Stimulated activated memory B cell treated with anti-CD40 and anti-IgM and Interleukin-4, amounts not matched to agents 10 μg/mL and 1 μg/mL and 100 μg/mL, for 72 hours (primary cell): ENCODE measurements at places on chromosomes 13 and 19.
A peak's percentile ranks its signal among the peaks of the same experiment; 100 is the strongest.

- no peak for ATAC-seq
These were observed 488 bp downstream of the RCN3 start for GRCh38 chr19:49528211-49528771.

DNA sequence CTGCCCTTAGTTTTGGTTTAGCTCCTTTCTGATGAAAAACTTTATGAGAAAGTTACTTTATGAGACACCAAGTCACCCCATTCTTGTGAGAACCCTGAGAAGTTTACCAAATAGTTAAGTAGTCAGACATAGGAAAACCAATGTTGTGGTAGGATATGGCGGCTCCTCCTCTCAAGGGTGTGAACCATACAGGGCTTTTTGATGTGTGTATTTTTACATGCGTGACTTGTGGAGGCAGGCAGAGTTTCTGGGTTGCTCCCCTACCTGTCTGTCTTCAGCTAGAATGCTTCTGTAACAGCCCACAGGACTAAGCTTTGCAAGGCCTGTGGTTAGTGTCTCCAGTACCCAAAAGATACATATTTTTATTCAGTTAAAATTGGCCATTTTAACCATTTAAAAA lies 18.3 kb downstream of the UBAC2 start:
- ATAC-seq, result no peak

GRCh38 chr19:41362143-41362847 lies 1.7 kb downstream of the B9D2 start:
- ATAC-seq, result no peak

GRCh38 chr19:48645620-48646000 lies 377 bp downstream of the CA11 start:
- ATAC-seq, result no peak

DNA sequence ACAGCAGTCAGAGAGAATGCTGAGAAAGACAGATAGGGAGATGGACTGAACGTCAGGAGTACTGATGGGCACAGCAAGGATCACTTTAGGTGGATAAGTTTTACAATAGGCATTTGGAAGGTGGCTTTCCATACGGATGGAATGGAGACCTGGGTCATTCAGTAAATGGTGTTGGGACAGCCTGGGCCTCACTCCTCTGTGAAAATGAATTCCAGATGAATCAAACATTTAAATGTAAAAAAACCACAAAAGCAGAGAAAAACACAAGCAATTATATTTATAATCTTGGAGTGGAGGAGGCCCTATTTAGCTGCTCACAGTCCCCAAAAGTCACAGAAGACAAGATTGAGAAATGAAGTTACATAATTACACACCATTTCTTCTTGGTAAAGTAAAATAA lies 4.7 kb downstream of the IL17D start:
- no peak for ATAC-seq

DNA sequence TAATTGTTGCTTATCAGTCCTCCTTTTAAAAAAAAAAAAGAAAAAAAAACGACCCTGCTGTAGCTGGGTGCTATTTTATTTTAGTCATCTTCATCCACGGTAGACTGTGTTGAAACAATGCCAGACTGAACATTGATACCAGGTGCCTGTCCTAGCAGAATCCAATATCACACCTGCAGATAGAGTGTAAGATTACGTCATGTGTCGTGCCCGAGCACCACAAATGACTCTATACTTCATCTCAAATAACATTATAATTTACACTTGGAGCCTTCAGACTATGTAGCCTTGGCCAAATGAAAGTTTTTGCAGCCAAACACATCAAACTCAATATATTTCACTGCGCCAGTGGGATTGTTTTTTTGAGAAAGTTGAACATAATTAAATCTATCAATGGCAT lies 410.6 kb downstream of the FGF9 start:
- no peak for ATAC-seq

DNA sequence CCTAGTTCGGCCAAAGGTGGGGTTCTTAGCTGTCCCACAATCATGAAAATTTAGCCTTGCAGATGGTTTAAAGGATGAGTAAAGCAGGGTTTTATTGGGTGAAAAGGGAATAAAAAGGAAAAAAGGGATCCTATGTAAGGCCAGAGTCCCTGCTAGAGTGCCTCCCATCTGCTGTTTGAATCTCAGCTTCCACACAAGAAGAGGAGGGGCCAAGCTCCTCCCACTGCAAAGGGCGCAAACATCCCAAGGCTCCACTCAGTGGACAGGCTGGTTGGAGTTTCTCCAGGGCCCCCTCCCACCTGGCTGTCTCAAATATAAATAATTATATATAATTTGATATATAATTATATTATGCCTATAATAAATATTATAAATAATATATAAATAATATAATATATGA lies 1272.1 kb upstream of the PCDH20 start:
- no peak for ATAC-seq

DNA sequence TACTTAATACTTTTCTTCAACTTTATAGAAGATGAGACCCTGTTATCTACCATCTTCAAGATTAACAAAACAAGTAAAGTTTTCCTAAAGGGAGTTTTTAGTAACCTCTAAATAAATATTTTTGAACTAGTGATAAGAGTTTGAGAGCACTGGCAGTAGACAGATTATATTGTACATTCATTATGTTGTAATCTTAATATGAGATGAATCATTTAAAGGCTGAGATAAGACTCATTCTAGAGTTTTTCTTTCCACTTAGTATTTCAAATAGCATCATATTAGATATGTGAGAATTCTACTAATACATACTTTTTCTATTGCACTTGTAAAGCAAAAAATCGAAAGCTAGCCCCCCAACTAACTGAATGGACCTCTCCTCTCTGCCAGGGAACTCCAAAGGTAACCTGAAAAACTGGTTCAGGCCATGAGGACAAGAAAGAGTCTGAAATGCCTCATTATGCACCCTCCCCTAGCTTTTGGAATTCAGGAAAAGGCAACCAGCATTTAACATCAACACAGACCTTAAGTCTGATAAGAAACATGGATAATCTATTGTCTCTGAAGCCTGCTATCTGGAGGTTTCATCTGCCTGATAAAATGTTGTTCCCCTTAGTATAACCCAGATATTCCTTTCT lies 875.4 kb upstream of the SLC10A2 start:
- ATAC-seq, result no peak

- ATAC-seq, result no peak
These were observed 28.2 kb upstream of the KPNA3 start for GRCh38 chr13:49820591-49821215.

DNA sequence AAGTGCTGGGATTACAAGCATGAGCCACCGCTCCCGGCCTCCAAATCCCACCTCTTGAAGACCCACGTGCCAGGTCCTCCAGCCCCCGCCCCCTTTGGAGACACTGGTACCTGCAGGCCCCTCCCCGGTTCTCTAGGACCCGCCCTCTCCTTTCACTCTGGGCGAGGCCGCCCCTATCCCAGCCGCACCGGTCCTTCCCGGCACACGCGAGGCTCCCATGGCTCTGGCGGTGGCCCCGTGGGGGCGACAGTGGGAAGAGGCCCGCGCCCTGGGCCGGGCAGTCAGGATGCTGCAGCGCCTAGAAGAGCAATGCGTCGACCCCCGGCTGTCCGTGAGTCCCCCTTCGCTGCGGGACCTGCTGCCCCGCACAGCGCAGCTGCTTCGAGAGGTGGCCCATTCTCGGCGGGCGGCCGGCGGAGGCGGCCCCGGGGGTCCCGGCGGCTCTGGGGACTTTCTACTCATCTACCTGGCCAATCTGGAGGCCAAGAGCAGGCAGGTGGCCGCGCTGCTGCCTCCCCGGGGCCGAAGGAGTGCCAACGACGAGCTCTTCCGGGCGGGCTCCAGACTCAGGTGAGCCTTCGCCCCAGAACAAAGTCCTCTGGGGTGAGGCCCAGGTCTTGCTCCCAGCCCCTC lies at the start of gene CBLC:
Gene CBLC, plus strand, starts transcription at position 176 of the 633 bp plus-strand sequence. Its CDS starts 42 bp downstream, at position 218.
- ATAC-seq, result peak; percentile 39

DNA sequence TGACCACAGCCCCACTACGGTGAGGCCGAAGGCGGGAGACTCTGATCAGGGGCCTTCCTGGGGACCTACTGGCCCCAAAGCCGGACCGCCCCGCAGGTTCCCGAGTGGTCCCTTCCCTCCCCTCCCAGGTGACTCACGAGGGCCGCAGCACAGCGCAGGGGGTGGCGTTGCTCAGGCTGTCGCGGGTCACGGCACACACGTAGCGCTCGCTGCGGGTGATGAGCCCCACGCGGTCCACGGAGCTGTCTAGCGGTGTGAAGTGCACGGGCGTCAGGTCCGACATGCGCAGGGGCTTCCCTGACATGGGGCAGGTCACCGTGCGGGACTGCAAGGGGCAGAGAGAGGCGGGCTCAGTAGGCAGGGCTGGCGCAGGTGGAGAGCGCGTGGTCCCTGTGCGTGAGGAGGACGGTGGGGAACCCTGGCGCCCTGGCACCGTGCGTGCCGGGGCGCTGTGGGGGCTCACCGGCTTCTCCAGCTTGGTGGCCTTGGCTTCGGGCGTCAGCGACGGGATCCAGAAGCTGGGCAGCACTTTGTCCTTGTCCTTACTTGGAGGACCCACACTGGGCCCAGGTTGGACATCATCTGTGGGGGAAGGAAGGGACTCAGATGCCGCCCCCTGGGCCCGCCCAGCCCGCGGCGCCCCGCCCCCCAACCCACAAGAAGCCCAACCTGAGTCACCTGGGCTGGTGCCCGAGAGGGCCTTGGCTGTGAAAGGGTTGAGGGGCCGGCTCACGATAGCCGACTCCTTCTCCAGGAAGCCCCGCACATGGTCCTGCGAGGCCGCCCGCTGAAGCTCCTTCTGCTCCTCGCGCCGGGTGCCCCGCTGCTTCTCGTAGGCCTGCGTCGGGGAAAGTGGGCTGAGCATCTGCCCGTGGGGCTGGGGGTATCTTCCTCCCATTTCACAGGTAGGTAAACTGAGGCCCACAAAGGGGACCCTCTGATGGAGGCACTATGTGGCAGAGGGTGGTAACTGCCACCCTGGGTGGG lies 23.7 kb downstream of the NOSIP start:
- ATAC-seq, result no peak

DNA sequence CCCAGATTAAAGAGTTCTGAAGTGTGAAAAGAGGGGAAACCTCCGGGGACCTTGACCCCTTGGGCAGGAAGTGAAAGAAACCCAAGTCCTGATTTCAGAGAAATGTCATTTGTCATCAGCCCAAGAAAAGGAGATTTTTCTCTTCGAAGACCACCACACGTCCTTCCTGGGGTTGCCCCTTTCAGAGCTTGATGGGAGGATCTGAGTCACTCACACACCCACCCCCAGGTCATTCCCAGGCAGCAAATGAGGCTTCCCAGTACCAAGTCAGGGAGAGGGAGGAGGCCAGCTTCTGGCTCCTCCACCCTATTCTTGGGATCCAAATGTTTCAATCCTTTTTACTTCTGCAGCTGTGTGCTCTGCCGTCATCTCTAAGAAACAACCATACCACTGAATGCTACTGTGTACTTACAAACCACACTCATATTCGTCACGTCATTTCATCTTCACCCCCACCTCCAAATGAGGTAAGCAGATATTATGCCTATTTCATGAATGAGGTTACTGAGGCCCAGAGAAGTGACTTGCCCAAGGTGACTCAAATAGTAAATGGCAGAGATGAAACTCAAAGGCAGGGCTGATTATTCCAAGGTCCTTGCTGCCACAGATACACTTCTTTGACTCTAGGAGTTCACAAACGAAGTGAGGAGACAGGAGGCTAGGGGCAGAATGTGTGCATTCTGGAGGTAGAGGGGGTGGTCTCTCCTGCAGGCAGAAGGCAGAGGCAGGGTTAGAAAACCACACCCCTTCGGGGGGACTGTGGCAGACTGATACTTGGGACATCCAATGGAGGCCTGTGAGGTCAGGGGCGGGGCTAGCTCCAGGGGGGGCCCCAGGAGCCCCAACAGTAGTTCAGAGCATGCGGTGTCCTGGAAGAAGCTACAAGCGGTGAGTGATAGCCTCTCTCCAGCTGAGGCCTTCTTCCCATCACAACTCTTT lies 5.0 kb upstream of the KMT2B start:
- peak; percentile 13 for ATAC-seq

DNA sequence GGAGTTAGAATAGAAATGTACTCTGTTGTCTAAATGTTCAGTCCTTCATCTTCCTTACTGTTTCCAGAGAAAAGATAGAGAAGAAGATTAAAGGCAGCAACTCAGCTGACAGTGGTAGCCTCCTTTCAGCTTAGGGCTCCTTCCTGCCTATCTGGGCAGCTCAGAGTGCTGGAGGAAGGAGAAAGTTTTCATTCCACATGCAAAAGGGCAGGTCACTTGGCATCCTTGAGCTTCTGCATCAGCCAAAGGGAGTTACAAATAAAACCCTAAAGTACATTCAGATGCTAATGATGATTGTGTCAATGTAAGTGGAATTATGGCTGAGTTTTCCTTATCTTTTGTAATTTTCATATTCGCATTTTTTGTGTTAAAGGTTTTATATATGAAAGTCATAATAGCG lies 58.9 kb downstream of the ESD start:
- ATAC-seq, result no peak
